Activated CD4-positive, CD25-positive, alpha-beta regulatory T cell (primary cell): ENCODE measurements at places on chromosomes 1 and 21.

DNA sequence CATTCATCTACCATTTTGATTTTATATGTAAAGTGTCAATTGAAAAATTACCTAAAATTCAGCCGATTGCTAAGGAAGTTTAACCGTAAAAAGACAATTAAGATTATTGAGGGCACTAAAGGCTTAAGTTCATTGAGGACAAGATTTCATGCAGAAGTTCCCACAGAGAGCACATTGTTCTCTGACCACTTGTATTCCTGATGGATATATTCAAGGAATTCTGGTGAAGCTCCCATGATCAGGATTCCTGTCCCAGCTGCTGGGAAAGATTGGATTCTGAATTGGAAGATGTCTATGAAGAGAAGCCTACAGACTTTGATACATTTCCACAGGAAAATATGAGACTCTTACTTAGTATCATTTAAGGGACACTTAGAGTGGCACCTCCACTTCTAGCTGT lies 209.2 kb upstream of the KCTD3 start:
- no peak for DNase-seq

- DNase-seq = no peak
These were observed 304.5 kb downstream of the TTLL7 start for GRCh38 chr1:83694449-83694848.

DNA sequence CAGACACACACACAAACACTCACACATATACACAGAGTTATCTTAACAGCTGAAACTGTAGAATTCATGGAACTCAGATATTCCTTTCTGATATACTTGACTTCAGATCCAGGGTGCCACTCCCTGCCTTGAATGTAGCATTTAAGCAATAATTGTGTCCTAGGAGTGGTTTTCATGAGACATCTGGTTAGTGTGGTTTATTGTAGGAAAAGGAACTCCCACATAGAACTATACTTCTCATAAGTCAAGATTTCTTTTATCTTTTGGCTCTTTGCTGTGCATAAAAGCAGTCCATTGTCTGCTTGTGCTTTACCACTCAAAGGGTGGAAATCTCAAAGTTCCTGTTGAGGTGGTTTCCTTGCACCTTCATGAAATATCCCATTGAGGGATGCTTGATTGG lies 272.6 kb upstream of the SGIP1 start:
- no peak for DNase-seq

DNA sequence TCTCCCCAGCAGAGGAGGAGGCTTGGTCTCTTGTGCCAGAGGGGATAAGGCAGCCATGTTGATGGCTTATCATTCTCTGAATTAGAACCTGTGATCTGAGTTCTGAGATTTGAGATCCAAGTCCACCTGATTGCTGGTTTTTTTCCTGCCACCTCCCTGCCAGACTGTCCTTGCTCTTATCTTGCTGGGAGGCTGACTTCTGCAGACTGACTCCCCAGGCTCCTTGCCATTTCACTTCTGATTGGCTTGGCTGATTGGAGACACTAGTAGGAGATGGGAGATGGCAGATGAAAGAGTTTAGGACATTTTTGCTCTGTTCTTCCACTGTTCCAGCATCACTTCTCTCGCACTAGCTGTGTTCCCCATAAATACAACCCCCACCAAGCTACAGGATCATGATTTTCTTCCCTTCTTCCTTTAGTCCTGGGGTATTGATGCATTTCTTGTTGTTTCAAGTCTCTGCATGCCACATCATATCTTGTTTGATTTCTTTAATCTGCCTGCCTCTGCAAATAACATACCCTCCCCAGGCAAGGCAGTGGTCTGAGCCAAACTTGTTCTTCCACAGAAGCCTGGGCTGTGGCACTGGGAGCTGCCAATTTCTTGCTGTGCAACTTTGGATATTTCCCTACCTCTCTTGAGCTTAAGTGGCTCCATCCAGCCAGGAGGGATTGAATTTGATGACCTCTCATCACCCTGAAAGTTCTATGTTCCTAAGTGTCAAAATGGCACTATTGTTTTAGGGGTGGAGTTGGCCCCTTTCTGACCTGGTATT lies 963 bp upstream of the CYP4B1 start:
- DNase-seq = no peak

GRCh38 chr1:154431586-154432373 lies 26.6 kb downstream of the IL6R start:
- DNase-seq = no peak

- DNase-seq = no peak
These were observed 23.4 kb upstream of the ARF1 start for GRCh38 chr1:228058949-228059633.

DNA sequence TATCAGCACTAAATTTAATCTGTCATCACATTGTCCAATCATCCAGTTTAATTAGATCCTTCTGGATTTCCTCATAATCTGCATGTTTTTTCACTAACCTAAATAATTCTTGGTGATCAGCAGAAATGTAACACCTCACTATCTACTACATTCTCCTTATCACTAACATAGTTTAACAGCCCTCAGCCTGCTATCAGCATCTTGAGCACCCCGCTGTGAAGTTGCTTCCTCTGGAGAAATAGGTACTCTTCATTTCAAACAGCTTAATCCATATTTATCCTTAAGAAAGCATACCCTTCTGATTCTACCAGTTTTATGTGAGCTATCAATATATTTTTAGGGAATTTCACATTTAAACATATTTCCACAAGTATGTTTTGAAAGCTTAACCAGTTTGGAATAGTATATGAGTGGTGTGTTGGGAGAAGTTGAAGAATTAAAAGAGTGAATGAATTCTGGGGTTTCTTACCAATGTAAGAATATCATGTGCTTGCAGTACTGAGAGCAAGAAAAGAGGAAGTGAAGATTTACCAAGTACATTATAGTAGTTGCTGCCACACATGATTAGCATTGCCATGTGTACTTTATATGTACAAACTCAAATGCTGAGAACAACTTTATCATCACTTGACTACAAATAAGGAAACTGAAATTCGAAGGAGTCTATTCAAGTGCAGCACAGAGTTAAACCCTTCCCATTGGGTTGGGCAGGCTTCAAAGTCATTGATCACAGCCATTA lies 771.1 kb upstream of the ADGRL4 start:
- DNase-seq = no peak

DNA sequence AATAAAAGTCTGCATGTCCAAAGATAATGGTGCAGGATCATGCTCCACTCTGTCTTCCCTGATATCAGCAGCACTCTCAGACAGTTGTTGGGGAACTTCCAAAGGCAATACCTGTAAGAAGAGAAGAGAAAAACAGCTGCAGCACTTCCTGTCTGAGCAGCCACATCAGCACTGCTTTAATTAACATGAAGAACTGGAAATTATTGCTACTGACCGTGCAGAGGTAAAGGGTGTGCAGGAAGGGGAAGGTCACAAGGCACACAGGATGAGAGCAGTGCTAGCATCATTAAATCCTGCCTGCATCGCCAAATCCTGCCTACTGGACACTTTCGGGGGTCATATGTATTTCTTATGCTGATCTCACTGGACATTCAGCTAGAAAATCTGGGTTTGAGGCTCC lies 379.0 kb downstream of the LMX1A start:
- DNase-seq = no peak

GRCh38 chr1:4301007-4301406 lies 353.4 kb upstream of the AJAP1 start:
- DNase-seq = no peak

DNA sequence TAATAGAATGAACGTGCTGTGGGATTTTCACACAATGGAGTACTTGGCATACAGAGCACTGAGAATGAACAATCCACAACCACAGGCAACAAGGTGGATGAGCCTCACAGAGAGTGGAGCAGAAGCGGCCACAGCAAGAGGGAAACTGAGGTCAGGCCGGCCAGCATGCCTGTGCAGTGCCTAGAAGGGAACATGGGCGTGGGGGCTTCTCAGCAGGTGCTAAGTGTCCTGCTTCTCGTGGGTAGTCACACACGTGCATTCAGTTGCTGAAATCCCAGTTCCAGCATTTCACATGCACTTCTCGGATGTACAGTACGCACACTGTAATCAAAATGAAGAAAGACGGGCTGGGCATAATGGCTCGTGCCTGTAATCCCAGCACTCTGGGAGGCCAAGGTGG lies 33.1 kb downstream of the WDR4 start:
- no peak for DNase-seq

DNA sequence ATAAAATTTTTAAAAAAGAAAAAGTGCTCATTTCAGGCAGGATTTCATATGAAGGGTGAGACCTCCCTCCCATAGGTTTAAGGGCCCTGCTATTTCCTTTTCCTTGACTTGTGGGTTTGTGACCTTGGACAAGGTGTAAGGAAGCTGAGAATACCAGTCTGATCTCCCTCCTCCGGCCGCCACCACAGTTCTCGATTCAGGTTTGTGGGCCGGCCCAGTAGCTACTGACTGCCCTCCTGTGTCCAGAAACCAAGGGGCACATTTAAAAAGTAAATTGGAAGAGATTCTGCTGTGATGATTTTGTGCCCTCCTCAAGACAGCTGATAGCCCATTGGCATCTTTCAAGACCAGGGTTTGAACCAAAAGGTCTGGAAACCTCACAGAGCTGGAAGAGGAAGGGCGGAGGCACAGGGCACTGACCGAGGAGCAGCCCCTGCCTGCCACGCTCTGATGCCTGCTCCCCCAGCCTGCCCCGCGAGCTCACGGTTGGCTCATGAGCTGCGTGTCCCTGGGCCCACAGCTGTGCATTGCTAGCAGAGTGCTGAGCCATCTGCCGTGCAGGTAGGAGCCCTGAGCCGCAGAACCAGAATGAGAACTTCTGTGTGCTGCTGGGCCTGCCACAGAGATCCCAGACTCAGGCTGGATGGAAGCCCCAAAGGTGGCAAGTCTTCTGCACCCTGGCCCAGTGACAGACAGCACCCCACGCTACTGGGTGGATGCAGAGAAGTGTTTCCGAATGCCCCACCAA lies 348.7 kb downstream of the NPHP4 start:
- no peak for DNase-seq

GRCh38 chr1:154081386-154082126 lies 73.3 kb downstream of the NUP210L start:
- DNase-seq = no peak

DNA sequence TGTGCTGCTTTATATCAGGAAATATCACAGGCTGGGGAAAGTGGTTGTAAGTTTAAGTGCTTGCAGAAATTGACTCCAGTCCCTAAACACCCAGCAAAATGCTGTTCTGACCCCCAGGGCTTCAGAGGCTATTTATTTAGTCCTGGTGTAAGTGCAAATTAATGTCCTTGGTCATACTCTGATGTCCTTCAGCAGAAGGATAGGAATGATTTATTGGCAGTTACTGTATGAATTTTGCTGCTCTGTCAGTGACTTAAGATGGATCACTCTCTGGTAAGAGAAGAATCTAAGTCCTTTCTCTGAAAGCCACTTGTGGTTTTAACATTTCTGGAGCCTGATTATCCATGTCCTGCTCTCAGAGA lies 21.9 kb downstream of the FAM20B start:
- no peak for DNase-seq

DNA sequence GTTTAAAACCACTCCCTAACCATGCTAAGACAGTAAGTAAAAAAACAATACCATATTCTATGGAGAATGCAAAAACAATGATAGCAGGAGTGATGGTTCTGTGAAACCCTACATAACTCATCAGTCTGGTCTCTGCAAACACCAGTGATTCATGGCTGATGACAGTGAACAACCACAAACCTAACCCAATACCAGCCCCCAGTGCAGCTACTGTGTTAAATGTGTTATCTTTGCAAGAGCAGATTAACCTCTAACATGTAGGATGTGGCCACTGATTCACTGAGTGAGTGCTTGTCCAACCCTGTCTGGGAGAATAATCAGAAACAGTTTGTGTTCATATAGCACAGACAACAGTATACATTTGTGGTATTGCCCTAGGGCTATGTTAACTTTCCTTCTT lies 100.2 kb upstream of the COG2 start:
- DNase-seq = no peak

DNA sequence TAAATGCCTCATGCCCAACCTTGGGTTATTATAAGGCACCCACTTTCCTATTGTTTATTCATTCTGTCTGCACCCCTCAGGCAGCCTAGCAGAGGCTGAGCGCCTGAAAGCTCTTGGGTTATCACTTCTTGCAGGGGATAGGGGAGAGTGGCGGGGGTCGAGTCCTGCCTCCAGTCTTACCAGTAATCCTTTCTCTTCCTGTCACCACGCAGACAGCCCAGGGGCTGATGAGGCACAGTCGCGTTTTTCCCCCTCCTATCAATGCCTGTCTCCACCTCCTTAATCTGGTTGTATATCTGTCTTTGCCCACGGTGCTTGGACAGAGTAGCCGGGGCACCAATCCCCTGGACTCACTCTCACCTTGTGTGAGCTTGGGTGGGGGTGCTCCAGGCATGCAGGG lies 733.1 kb downstream of the MATN1 start:
- no peak for DNase-seq
